Heart right ventricle (tissue), 16 donors: ENCODE measurements at places on chromosomes 6 and 20. TPM values are rescaled to one million over a fixed set of nuclear protein-coding genes. Genes with fewer than 3 reads are reported as not detected.

The CALHM5 gene
- polyA plus RNA-seq, result 1.2 TPM

The ERVFRD-1 gene
- polyA plus RNA-seq, result 0.07 TPM

The PTK6 gene
- polyA plus RNA-seq, result 0.03 TPM

The CAGE1 gene
- polyA plus RNA-seq, result not detected

The C20orf141 gene
- polyA plus RNA-seq, result not detected

The SNAP91 gene
- 1.1 TPM for polyA plus RNA-seq

The NFYA gene
- polyA plus RNA-seq, result 4.2 TPM
